ENCODE measurements at places on chromosomes 16 and 17. TPM values are rescaled to one million over a fixed set of nuclear protein-coding genes. Genes with fewer than 3 reads are reported as not detected.

DNA sequence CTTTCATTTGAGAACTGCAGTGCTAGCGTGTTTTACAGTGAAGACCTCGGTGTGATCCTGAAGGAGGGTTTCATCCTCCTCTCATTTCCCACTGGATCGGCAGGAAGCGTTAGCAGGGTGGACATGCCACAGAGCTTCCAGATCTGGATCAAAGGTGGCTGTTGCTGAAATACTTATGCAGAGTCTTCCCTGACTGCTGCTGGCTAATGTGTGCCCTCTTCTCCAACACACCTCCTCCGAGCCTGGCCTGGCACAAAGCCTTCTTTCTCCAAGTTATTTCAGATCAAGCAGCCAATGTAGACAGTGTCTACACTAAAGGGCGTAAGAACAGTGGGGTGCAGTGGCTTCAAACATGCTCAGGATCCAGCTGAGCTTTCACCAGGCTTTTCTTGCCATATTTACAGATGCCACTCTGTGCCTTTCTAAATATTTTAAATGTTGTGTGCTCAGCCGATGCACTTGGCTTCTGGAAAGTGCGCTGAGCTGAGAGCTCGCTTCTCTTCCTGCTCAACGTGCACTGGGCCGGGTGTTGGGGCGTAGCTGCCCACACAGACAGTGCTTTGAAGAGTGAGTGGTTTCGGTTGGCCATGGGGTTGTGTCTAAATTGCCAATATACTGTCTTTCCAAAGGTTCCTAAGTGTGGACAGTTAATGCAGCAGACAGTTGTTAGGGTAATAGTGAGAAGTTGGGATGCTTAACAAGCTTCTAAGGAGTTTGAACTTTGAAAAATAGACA, 2.1 kb downstream of the ZNF750 start:
- no peak for DNase-seq

GRCh38 chr17:81741594-81742452, 29.7 kb downstream of the SLC25A10 start:
- DNase-seq: no peak

TMC5 gene
- total RNA-seq: not detected

GAST gene
- not detected for total RNA-seq

SPATA22 gene
- not detected for total RNA-seq

TEKT1 gene
- not detected for total RNA-seq

WNT9B gene
- not detected for total RNA-seq

CACNA1G gene
- total RNA-seq: 0.14 TPM

NUBP2 gene
- 48.3 TPM for total RNA-seq
